ENCODE measurements at places on chromosomes 2 and 18.

DNA sequence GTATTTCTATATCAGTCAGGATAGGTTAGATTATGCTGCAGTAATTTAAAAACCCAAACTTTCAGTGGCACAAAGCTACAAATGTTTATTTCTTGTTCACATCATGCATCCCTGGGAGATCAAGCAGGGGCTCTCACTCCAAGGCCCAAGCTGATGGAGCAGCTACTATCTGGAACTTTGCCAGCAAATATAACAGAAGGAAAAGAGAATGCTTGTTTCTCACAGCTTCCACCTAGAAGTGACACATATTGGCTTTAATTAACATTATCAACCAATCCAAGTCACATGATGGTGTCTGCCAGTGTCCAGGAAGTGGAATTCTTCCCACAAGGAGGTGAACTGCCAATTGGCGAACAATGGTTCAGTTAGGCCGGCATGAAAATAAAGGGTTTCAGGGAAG lies 306.9 kb downstream of the BCL11A start:
- no peak for DNase-seq

DNA sequence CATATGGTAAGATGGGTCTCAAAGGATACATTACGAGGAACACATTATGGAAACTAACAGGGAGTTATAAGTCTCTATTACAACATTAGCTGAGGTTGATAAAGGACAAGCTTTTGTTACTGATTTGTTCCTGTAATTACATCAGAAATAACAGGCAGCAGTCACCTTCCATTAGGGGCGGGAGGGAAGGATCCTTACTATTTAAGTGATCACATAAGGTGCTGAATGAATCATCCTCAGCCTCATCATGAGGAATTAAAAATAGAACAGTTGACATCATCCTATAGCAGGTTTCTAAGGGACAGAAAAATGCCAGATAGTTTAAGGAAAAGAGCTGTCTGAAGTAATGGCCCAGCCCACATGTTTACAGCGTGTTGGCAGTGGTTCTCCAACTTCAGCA lies 86.9 kb upstream of the MGAT5 start:
- DNase-seq = no peak

- DNase-seq = no peak
Measured at GRCh38 chr2:3683748-3684454, 19.5 kb upstream of the DCDC2C start.

- no peak for DNase-seq
Measured at GRCh38 chr2:178998539-178998938, 51.4 kb downstream of the CCDC141 start.

- no peak for DNase-seq
Measured at GRCh38 chr2:242027676-242028450, 158.3 kb downstream of the RTP5 start.

- DNase-seq = peak; percentile 68
Measured at GRCh38 chr2:237581751-237582746, 8.5 kb downstream of the RAB17 start.

- peak; percentile 63 for DNase-seq
Measured at GRCh38 chr2:147374423-147374811, 470.4 kb upstream of the ACVR2A start.
